ENCODE measurements at places on chromosomes 12 and 14.

DNA sequence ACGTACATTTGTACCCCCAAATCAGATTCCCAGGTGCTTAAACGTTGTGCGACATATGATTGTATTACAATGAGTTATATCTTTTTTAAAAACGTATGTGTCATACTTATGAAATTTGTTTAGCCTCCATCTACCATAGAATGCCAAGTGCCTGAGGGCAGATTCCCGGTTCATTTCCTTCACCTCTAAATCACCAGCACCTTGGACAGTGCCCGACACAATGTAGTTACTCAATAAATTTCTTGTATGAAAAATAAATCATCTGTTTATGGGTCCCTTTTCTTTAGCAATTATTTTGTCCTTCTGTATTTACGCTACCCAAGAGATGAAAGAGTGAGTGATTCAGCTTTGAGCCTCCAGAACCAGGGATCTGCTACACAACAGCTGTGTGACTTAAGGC lies 157.4 kb downstream of the TBX5 start:
- DNase-seq, result no peak

DNA sequence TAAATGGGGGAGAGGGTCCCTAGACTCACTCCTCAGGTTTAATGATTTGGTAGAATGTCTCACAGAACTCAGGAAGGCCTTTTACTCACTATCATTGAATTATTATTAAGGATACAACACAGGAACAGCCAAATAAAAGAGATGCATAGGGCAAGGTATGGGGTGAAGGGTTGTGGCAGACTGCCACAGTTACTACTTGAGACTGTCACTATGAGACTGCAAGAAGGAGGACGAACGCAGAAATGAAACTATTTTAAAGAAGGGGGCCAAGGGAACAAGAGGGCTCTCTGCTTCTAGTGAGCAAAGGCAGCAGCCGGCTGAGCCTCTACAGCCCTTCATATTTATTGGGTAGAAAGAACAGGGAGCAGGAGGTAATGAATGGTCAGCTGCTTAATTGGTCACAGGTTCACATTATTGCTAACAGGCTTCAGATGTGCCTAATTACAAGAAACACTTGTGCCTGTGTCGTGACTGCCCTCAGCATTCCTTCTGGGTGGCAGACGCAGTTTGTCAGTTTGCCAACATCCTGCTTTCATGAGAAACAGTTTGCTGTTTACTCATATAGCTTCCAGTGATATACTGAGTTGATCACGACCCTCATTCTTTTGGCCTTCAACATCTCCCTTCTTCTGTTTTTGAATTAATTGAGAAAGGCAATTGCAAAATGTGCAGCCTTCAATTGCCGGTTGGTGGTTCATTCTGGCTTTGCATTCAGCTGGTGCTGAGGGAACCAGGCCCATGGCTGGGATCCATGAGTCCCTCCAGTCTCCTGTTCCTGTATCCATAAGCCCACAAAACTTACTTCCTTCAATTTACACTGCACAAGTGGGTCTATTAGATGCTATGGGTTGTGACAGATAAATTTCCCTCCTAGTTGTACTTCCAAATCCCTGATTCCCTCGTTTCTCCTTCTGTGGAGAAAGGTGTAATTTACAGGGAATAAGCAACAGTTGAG lies 82.8 kb upstream of the PLEKHG7 start:
- no peak for DNase-seq

DNA sequence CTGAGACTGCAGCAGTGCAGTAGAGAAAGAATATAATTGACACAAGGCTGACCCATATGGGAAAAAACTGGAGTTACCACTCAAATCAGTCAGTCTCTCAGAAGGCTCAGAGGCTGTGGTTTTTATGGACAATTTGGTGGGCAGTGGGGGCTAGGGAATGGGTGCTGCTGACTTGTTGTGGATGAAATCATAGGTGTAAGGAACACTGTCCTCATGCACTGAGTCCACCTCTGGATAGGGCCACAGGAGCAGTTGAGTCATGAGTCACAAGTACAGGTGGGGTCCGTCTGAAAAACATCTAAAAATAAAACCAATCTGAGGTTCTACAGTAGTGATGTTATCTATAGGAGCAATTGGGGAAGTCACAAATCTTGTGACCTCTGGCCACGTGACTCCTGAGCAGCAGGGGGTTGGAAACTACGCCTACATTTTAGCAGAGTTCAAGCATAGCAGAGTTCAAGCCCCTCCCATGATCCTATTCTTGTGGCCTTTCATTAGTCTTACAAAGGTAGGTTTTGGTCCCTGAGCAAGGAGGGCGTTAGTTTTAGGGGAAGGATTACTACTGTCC lies 18.1 kb upstream of the SGPP1 start:
- DNase-seq, result no peak

GRCh38 chr12:46383654-46384450 lies 11.3 kb upstream of the SLC38A2 start:
- peak; percentile 68 for DNase-seq
